ENCODE measurements at places on chromosomes 3 and 15.

- no peak for DNase-seq
Measured at GRCh38 chr3:152511904-152512303, 243.2 kb downstream of the MBNL1 start.

GRCh38 chr15:77409259-77410156 lies 10.4 kb downstream of the PEAK1 start:
- no peak for DNase-seq

GRCh38 chr3:58434168-58434504 lies 504 bp upstream of the PDHB start:
- no peak for DNase-seq

- DNase-seq: no peak
Measured at GRCh38 chr15:39909007-39909406, 11.1 kb downstream of the GPR176 start.

DNA sequence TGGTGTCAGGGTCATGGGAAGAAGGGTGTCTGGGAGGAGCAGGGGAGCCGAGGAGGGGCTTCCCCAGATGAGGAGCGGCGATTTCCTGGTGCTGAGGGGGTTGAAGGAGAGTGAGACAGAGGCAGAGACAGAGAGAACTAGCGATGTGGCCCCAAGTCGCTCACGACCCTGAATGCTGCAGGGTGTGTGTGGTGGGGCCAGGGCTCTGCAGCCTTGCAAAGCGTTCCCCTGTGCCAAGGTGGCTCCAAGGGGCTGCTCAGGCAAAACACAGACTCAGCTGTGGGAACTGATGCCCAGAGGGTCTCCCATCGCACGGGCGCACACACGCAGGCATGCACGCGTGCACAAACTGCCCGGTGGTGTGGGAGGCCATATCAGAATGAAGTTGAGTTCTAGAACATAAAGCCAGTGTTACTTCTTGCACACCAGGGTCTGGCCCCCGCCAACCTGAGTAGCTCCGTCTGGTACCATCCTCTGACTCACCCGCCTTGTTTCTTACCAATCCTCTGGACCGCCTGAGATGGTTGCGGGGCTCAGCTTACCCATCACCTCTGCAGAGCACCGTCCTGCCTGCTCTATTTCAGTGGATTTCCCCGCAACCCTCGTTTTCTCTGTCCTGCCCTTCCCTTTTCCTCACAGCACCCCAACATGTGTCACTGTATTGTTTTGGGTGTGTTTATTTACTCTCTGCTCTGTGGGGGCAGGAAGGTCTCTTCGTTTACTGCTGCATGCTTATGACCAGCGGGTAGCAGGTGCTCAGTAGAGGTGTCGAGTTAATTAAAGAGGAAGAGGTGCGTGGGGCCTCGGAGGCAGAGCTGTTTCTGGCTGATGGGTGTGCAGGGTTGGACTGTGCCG lies 4.5 kb downstream of the MELTF start:
- no peak for DNase-seq

GRCh38 chr3:124064050-124064449 lies 72.1 kb upstream of the ROPN1 start:
- no peak for DNase-seq

- no peak for DNase-seq
Measured at GRCh38 chr15:53216036-53216435, 425.9 kb upstream of the ONECUT1 start.
